NCI-H187 (cell line): ENCODE measurements at places on chromosomes 12 and 14.

GRCh38 chr12:76206677-76207072 is 122.2 kb upstream of the NAP1L1 start:
- no peak for DNase-seq

DNA sequence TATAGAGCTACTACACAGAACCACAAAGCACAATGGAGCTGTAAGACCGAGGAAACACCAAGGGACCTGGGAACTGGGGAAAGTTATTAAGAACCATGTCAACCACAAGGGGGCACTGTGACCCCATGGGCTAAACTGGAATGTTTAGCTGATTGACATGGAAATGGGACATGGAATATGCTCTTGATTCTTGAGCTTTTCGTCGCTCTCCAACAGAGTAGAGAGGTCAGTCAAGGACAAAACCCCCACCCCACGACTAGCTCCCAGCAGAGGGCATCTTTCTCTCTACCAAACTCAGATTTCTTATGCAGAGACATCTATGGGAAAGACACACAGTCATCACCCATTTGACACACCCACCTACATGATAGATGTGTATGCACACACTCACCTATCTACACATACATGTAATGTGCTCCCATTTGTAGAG is 10.1 kb downstream of the NDRG2 start:
- peak; percentile 79 for DNase-seq

DNA sequence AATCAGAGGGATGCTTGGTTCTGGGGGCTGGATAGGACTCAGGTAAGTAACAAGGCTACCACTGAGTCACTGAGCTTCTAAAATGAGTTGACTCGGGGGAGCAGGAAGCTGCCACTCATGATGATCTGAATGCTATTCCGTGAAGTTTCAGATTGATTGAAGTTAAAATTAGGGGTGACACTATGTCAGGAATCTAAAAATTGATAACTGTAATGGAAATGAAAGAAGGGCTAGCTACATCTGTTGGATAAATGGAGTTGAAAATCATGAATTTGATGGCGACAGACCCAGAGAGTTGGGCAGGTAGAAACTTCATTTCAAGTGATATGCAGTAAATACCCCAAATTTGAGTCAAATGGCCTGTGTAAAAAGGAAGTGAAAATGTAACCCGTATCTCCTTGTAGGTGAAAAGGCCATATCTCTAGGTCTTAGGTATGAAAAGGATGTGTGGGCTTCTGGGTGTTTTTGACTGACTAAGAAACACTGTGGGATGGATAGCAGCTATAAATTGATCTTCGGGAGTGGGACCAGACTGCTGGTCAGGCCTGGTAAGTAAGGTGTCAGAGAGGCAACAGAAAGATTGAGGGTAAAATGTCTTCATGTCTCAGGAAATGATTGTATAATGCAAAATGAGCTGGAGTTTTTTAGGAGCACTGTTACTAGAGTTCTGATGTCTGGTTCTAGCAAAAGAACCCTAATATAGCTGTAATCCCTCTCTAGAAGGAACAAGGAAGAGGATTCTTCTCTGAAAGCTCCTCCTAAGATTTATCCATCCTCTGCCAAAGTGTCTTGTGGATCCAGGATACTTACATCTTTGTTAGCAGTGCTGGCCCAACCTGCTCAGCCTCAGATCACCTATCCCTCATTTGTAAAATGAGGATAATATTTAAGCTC is 57.3 kb downstream of the DAD1 start:
- DNase-seq: no peak

- no peak for DNase-seq
Measured at GRCh38 chr12:92365333-92365732, 219.7 kb upstream of the BTG1 start.

DNA sequence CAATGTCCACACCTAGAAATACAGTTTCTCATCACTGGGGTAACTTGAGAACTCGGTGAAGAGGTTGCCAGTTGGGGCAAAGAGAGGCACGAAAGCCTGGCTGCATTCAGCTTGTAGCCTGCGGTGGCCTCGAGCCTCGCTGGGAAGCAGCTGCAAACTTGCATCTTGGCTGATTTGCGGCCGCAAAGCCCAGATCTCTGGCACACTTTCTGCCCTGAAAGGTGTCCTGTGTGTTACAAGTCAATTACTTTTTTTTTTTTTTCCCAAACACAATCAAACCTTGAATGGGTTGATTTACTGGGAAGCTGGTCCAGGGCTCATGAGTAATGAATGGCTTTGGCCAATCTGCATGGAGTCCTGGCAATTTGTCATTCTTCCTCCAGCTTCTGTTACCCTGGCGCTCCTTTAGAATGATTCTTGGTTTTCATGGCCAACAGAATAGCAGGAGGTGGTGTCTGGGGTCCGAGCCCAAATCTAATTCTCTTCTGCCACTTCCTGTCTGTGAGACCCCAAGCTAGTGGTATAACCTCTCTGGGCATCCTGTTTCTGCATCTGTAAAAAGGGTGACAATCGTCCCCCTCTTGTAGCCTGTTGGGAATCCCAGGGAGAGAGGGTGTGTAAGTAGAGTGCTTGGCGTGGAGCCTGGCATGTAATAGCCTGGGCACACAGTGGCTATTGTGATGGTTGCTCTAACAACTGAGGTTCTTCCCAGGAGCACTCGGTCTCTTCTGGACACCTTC is 6.7 kb downstream of the BCL7A start:
- no peak for DNase-seq

GRCh38 chr12:2240984-2241383 is 188.2 kb downstream of the CACNA1C start:
- no peak for DNase-seq

DNA sequence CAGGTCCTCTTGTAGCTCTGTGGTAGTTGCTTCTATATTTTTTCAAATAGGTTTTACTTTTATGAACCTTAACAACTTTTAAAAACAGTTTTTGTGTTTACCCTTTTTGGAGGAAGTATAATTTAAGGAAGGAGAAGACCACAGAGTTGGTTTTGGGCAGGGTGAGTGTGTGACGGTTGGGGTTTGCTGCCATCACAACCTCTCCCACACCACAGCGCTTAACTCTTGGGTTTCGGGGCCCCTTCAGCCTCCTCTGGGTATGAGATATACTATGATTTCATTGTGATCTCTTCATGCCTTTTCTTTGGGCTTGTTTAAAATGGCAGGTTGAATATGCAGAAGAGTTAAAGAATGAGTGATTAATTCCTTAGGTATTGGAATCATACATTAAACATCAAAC is 228.7 kb upstream of the CRY1 start:
- no peak for DNase-seq

- no peak for DNase-seq
Measured at GRCh38 chr12:30622509-30622908, 73.2 kb downstream of the IPO8 start.

DNA sequence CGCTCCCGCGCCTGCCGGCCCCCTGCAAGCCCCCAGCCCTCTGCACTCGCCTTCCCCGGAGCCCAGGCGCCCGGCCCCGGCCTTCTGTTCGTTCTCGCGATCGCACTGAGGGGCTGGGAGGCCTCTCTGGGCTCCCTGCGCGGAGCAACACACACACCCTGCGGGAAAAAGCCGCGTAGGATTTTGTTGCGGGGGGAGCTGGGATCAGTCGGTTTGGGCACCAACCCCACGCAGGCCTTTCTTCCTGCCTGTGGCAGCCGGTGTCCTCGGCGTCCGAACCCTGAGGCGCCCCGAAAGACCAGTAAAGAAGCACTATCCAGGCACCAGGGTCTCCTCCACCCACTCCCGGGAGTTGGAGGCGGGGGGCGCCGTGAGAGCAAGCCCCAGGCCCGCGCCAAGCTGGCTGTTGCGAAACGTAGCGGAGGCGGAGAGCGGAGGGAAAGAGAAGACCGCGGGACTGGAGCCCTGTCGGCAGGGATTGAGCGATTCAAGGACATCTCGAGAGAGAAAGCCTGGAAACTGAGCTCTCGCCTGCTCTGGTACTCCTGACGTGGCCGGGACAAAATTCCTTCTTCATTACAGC is 1.9 kb upstream of the HOXC5 start:
- no peak for DNase-seq

DNA sequence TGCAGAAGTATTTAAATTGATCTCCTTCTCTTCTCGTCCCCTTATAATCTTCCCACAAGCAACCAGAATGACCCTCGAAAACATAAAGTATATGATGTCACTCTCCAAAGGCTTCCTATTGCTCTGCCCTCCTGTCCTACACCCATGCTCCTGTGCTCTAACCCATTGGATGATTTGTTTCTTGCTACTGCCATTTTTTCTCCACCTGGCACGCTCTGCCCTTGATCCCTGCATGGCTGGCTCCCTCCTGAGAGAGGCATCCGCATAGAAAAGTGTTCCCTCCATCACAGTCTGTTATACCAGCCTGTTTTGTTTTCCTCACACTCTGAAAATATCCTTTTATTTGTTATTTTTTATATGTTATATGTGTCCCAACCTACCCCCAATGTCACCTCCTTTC is 19.8 kb downstream of the MYRFL start:
- DNase-seq: no peak

- no peak for DNase-seq
Measured at GRCh38 chr14:93984987-93985410, 8.6 kb upstream of the ASB2 start.

DNA sequence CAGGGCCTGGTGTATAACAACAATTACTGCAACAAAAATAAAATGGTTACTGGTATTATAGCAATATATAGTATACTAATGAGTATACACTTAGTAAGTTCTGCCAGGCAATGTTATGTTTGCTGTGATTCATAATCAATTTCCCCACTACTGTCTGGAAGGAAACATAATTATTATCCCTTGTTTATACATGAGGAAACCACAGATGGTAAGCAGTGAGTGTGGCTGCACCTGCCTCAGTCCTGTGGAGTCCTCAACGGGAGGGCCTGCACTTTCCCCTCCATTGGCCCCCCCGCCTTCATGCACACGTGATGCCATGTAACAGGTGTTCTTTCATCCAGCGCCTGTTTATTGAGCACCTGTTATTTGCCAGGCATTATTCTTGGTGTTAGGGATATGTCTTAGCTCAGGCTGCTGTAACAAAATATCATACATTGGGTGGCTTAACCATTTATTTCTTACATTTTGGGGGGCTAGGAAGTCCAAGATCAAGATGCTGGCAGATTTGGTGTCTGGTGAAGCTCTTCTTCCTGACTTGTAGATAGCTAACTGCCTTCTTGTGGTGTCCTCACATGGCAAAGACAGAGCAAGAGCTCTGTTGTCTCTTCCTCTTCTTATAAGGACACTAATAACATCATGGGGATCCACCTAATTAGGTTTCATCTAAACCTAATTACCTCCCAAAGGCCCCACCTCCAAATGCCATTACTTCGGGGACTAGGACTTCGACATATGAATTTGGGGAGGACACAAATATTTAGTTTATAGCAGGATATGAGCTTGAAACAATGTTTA is 59.5 kb upstream of the CHGA start:
- DNase-seq: no peak

DNA sequence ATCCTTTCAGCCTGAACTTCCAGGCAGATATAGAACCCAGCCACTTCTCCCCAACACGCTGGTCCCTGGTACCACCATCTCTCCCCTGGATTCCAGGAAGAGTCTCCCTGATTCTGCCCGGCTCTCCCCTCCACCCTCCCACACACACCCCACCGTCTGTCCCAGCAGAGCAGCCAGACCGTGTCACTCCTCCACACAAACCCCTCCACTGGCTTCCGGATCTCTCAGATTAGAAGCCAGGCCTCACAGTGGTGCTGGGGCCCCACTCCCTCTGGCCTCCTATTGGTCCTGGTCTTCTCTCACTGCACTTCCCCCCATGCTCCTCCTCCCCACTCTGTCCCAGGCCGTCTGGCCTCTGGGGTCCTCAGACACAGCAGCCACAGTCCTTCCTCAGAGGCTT is 52.4 kb upstream of the CDKN3 start:
- no peak for DNase-seq

DNA sequence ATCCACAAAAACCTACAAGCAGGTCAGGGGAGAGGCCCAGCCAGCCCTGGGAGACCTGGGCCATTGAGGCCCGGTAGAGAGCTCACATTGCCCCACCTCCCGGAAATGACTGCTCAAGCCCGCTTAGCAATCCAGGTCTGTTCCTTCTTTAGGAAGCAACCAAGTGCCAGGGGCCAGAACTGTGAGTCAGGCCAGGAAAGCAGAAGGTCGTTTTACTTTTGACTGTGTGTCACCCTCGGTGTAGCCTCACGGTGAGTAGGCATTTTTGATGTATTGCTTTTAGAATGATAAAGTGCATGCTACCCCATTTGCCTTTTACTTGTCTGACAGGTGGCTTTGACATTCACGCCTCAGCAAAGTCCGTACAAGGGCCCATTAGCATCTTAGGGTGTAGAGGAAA is 25.4 kb upstream of the PWP1 start:
- DNase-seq: no peak

- DNase-seq: no peak
Measured at GRCh38 chr14:101499513-101499912, 61.8 kb upstream of the DIO3 start.

DNA sequence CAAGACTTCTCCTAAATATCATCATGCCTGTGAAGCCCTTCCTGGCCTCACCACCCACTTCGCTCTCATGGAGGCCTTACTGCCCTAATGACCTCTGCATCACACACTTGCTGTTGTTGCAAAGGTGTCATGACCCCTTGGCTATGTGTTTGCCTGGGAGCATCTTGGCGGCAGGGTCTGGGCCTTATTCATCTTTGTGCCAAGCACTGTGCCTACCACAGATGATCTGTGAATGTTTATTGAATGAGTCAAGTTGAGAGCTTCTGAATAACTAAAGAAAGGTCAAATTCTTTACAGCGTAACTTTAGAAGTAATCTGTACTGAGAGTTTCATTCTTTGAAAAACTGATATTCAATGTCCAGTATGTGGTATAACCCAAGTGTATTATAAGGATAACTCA is 113.3 kb downstream of the TTC8 start:
- no peak for DNase-seq

GRCh38 chr12:20494851-20495250 is 126.5 kb downstream of the PDE3A start:
- DNase-seq: no peak

DNA sequence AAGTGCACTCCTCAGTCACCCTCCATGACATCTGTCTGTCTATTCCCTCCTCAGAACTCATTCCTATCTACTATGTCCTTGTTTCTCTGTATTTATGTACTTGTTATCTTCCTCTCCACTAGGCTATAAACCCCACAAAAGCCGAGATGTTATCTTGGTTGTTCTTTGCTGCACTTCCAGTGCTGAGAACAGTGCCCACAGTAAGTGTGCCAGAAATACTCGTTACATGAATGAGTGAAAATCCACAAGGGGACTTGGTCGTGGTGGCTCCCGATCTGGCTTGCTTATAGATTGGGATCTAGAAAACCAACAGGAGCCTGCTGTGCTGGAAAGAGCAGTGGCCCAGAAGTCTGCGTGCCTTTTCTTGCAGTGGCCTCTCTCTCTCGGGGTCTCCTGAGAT is 111.9 kb upstream of the PRMT8 start:
- no peak for DNase-seq

- DNase-seq: no peak
Measured at GRCh38 chr12:116376354-116377193, 99.1 kb upstream of the MED13L start.

DNA sequence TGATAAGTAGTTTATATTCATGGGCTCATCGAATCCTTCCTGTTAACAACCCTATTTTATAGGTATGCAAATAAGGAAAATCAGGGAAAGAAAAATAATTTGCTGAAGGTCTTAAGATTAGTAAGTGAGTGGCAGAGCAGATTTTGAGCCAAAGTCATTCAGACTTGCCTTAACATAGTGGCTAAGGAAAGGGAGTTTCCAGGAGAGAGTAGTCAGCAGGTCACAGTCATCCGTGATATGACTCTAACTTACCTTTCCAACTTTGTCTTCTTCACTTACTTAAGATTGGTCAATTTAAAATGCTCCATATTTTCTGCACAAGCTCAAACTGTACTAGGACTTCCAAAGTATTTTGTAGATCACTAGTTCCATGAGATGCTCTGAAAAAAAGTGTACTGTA is 46.6 kb downstream of the AKAP6 start:
- DNase-seq: no peak
